ENCODE measurements at places on chromosomes 12 and 14.

DNA sequence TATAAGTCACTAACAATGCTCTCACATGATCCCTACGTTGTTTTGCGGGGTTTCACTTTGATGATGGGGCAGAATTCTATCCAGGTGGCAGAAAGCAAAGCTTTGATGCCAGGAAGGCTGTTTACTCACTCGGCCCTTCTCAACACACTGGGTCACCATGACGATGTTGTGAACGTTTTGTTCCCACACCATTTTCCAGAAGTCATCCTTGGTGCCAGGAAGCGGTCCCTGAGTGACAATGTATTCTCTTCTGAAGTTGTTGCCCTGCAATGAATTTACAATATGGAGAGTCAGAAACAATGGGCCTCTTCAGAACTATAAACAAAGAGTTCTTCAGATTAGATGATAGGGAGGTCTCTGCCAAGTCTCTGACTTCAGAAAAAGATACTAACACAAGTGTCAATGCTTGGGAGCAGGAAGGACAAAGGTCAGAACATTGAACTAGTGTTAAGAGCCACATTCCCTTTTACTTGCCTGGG, 101.3 kb downstream of the PTPRB start:
- no peak for DNase-seq

DNA sequence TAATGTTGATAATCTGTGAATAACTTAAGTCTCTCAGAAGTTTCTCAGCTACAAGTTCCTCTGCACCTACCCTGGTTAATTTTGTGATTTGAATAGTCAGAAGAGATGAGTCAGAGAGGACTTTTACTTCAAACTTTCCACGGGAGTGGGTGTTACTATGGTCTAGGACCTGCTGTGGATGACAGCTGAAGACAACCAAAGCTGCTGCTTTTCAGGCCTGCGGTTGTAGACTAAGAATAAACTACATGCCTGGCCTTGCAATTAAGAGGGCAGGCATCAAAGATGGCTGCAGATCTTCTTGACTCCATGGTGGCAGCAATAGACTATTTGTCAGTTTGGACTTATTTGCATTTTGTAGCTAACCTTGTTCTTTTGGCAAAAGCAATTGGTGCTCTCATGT, 227.1 kb upstream of the KRR1 start:
- DNase-seq = peak; percentile 37

GRCh38 chr14:73189651-73190050, 47.7 kb upstream of the PAPLN start:
- DNase-seq = no peak

DNA sequence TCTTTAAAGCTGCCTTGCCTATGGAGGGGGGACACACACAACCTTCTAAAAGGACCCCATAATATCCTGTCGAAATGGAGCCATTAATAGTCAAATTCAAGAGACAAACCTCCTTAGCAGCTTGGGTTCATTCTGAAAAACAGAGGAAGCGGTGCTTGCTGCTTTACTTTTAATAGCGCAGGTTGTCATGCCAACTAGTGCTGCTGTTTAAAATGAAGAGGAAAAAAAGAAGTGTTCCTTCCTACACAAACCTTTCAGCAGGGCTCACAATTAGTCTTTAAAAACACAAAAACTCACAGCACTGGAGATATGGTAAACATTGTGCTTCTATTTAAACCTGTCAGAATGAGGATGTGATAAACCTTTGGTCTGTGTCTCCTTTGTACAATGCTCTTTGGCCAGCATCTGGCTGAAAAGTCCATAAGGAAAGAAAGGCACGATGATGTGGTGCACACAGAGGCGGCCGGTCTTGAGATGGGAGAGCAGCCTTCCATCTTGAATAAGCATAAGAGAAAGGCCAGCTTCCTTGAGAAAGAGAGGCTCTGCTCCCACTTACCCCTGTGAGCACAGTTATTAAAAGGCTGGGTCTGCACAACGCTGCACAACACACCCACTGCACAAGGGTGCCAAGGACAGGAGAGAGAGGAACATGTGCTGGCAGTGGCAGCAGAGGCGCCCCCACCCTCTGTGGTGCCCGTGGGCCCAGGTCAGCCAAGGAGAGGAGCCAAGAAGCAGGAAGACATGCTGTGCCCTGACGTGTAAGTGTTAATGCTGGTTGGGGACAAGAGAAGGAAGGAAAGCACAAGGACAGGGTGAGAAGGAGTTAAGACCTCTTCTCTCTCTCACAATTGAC, 144.6 kb downstream of the TTC7B start:
- DNase-seq = no peak

- DNase-seq = peak; percentile 62
Observed at GRCh38 chr14:24274101-24274543, 2.7 kb upstream of the RABGGTA start.

DNA sequence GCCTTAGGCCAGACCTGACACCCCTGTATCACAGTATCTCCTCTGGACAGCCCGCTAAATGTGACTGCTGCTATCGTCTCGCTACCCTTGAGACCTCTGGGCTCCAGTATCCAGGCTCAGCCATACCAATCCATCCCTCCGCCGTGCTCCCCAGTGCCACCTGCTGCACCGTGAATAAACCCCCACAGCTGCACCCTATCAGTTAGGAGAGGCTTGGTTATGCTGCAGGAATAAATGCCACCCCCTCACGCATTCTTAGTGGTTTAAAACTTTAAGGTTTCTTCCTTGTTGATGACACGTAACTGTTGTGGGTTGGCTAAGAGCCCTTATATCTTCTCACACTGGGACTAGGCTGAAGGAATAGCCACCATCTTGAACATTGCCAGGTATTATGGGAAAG, 12.1 kb downstream of the CCDC63 start:
- DNase-seq = no peak

GRCh38 chr14:100285913-100286400, 20.3 kb downstream of the SLC25A29 start:
- DNase-seq = no peak

Data from stimulated activated CD4-positive, alpha-beta T cell treated with anti-CD3 and anti-CD28 coated beads, Interleukin-2, amount 100 ng/mL, for 4 hours (primary cell).